ENCODE measurements at places on chromosomes 1 and 21. TPM values are rescaled to one million over a fixed set of nuclear protein-coding genes. Genes with fewer than 3 reads are reported as not detected.
A peak's percentile ranks its signal among the peaks of the same experiment; 100 is the strongest.

- H3K4me1 ChIP-seq: no peaks in the 10 kb centered on the region
- H3K27ac ChIP-seq: no peak overlapping the region
- no peak for DNase-seq
- H3K27me3 ChIP-seq: peaks cover 5% of the 10 kb centered on the region
- no peak overlapping the region for H3K4me3 ChIP-seq
Observed at GRCh38 chr1:4108331-4108730, 208.3 kb upstream of the C1orf174 start.

DNA sequence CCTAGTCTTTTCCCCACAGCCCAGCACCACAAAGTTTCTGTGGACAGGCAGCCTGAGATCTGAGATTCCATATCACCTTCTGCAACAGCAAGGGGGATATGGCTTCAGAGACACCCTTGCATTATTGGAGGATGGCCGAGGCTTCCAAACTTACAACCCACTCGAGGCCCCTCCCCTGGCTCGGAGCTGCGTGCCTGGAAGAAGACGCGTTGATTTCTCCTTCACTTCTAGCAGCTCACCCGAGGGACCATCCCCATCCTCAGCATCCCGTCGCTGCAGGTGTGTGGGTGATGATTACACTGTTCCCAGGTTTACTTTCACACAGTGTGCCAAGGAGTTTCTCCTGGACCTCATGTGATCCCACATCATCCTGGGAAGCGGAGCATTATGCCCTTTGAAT is 277.9 kb downstream of the MATN1 start:
- H3K4me3 ChIP-seq: no peak overlapping the region
- no peak for DNase-seq
- no peaks in the 10 kb centered on the region for H3K27me3 ChIP-seq
- H3K27ac ChIP-seq: no peak overlapping the region
- no peaks in the 10 kb centered on the region for H3K36me3 ChIP-seq

DNA sequence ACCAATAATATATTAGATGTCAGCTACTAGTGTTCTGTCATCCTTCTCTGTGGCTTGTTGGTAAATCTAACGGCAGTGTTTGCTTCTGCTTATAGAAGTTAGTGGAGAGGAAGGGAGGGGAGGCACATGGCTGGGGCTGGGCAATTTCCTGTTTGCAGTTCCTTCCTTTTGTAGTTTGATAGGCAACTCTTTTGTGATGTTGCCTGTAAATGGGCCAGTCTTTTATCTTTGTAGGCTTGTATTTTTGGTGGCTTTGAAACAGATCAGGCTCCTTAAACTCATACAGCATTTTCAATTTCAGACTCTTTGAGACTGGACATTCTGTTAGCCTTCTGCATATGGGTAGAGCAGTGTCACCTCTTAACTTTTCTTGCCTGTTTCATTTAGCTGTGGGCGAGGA is 48.1 kb downstream of the CDC14A start:
- H3K4me3 ChIP-seq: no peak overlapping the region
- no peaks in the 10 kb centered on the region for H3K27me3 ChIP-seq
- peak; percentile 37 for DNase-seq
- H3K36me3 ChIP-seq: 0 out of 3 replicates have a peak, but pooled peaks cover 3% of the 10 kb centered on the region
- H3K4me1 ChIP-seq: peaks cover 10% of the 10 kb centered on the region

The FAM78B gene
- total RNA-seq: 0.31 TPM

DNA sequence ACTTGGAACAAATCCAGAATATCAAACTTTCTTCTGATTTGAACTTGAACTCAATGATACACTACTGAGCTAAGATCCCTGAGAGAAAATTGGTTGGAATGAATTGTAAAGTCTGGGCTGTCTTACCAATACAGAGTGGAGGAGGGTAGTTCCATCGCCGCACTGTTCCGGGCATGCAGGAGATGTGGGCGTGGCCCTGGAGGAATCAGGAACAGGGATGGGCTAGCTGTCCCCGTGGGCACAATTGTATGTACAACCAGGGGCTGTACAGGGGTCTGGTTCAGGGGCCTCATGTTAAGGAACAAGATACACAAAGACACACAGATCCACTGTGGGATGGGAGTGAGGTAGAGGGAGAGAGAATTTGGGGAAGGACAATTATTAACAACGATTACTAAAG is 144.3 kb downstream of the ZSCAN20 start:
- no peaks in the 10 kb centered on the region for H3K36me3 ChIP-seq
- H3K27me3 ChIP-seq: peaks cover 1% of the 10 kb centered on the region
- no peak overlapping the region for H3K4me3 ChIP-seq
- H3K27ac ChIP-seq: no peak overlapping the region

Measured in HepG2 (cell line).